ENCODE measurements at places on chromosomes 4 and X.

GRCh38 chr4:187995322-187996207 is at the start of gene ZFP42:
TSS of gene ZFP42 (plus strand) at chr4:187995771. CDS start at chr4:188002808, 7,037 bp downstream.
- DNase-seq, result no peak

DNA sequence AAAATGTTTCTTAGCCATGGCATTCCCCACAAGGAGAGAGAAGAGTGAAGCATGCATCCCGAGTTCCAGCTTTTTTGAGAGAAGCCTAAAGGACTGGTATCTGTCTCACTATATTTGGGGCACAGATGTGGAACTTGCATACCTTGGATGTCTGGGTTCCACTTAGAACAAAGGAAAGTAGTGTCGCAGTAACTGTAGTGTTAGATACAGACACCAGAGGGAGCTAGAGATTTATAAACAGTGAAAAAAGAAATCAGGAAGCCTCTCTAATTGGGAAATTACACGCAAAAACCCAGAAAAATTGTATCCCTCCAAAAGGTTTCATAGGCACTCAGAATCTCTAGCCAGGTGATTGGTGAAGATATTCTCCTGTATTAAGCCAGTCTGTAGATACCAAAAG is 34.4 kb downstream of the AGTR2 start:
- DNase-seq, result no peak

DNA sequence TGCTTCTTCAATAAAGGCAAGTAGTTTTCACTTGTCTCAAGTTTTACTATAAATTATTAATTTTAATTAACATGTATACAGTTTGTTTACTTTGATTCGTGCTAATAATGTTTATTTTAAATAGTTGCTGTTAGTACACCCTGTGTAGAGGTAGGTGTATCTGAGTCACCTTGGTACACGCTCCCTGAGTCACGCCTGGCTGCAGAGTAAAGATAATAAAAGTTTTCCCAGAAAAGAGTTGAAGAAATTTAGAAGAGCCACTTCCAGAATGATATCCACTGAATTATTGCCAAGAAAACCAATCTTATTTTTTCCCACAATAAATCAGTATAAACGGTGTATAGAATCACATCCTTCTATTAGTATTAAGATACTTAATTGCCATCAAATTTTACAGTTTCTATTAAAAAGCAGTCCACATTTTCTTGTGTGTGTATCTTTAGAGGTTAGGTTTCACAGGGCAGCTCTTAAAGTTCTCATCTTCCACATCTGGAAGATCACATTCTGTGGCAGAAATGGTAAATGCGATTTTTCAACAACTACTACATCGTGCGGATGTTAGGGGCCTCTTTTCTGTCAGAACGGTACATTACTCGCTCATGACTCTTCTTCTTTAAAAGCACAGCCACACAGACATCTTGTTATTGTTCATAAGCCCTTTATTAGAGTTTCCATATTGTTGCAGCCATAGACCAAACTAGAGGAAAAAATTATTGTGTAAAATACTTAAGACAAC is 55.4 kb downstream of the HADH start:
- DNase-seq, result no peak

DNA sequence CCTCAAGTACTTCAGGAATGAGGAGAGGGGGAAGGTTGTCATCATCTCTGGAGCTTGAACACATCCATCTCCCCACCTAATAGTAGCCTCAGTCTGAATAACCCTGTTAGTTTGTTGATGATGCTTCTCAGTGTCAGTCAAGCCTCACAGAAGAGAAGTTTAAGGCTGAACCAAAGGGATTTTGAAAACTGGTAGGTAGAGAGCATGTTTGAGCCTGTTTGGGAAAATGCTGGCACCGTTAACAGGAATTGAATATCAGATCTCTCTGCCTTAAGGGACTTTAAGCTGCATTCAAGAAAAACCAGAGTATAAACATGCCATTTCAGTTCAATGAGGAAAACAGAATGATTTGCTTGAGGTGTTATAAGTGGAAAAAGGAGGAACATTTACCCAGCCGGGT is 73.1 kb downstream of the MAPK10 start:
- DNase-seq, result no peak

GRCh38 chr4:3481113-3481531 is 18.0 kb downstream of the DOK7 start:
- no peak for DNase-seq

GRCh38 chr4:98786866-98787265 is 128.5 kb upstream of the TSPAN5 start:
- DNase-seq, result no peak

GRCh38 chr4:102473476-102473875 is 27.7 kb upstream of the NFKB1 start:
- no peak for DNase-seq

DNA sequence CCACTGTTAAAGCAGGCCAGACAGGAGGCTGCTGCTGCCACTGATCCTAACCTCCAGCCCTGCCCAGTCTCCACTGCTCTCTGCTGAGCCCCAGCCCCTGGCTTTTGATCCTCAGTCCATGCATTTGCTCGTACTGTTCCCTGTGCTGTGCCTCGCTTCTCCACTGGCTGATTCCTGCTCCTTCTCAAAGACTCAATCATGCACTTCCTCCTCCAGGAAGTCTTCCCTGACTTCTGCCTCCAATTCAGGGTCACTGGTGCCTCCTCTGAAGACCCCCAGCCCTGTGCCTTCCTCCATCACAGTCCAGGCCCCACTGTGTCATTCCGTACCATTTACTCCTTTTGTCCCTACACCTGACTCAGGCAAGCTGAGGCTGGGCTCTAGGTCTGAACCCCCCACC is 230.6 kb upstream of the PSAPL1 start:
- no peak for DNase-seq

- no peak for DNase-seq
Measured at GRCh38 chrX:40449956-40450706, 130.6 kb upstream of the ATP6AP2 start.

GRCh38 chr4:159396151-159396550 is 293.3 kb downstream of the RAPGEF2 start:
- no peak for DNase-seq

DNA sequence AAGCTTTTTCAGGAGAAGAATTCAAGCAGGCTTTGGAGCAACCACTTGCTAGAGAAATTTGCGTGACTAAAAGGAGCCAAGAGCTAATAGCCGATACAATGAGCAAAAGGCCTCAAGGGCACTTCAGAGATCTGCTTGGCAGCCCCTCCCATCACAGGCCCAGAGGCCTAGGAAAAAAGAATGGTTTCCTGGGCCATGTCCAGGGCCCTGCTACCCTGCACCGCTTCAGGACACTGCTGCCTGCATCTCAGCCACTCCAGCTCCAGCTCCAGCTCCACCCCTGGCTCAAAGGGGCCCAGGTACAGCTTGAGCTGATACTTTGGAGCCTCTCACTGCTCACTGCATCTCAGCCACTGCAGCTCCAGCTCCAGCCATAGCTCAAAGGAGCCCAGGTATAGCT is 98.9 kb downstream of the FAM13A start:
- no peak for DNase-seq

DNA sequence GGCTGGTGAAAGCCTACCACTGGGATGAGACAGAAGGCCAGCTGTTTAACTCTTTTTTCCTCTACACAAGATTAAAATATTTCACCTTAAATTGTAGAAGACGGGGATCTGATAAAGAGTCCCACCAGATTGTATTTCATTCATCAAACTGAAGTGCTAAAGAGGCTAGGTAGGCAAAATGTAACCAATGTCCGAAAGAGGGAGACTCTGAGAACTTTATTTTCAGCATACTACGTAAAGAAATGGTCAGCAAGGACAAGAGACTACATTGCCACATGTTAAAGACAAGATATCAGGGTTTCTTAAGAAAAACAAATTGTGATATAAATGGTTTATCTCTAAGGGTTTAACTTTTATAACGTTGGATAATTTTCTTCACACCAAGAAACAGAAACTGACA is 71.6 kb upstream of the INPP4B start:
- DNase-seq, result no peak

DNA sequence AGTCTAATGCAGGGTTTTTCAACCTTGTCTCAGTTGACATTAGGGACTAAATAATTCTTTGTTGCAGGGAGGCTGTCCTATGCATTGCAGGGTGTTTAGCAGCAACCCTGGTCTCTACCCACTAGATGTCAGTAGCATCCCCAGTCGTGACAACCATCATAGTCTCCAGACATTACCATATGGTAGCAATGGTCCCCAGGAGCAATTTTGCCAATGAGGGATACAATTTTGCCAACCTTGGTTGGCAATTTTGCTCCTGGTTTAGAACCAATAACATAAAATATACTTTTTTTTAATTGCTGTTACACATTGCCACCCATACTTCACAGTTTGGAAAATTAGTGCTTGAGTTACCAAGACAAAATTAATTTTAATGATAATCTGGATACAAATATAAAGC is 6.0 kb downstream of the EREG start:
- DNase-seq, result peak; percentile 40

- no peak for DNase-seq
Measured at GRCh38 chr4:176539091-176539784, 219.5 kb downstream of the SPCS3 start.

DNA sequence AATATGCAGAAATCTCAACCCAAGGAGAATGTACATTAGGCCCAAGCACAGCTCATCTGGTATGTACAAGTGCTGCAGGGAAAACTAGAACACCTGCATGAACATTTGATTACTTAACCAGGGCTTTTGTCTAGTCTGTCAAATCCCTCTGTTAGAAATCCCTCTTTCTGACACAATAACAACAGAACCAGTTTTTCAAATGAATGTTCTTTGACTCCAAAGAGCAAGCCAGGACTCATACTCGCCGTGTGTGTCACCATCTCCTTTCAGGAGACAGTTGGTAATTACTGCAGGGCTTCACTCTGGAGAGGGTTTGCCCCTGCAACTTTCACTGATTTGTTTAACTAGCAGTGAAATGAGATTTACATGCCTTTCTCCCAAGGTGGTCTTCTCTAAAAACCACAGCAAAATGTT is 143.0 kb upstream of the FAM241A start:
- DNase-seq, result no peak

GRCh38 chr4:13635286-13635799 is 7.8 kb upstream of the BOD1L1 start:
- no peak for DNase-seq

- no peak for DNase-seq
Measured at GRCh38 chrX:103565197-103565596, 20.1 kb upstream of the TCEAL4 start.

GRCh38 chr4:13647031-13647430 is 19.5 kb upstream of the BOD1L1 start:
- DNase-seq, result no peak

GRCh38 chrX:42102586-42103282 is 179.4 kb upstream of the CASK start:
- DNase-seq, result no peak

- no peak for DNase-seq
Measured at GRCh38 chr4:30882995-30883675, 163.0 kb downstream of the PCDH7 start.

- DNase-seq, result no peak
Measured at GRCh38 chr4:8540072-8540471, 40.1 kb upstream of the GPR78 start.

DNA sequence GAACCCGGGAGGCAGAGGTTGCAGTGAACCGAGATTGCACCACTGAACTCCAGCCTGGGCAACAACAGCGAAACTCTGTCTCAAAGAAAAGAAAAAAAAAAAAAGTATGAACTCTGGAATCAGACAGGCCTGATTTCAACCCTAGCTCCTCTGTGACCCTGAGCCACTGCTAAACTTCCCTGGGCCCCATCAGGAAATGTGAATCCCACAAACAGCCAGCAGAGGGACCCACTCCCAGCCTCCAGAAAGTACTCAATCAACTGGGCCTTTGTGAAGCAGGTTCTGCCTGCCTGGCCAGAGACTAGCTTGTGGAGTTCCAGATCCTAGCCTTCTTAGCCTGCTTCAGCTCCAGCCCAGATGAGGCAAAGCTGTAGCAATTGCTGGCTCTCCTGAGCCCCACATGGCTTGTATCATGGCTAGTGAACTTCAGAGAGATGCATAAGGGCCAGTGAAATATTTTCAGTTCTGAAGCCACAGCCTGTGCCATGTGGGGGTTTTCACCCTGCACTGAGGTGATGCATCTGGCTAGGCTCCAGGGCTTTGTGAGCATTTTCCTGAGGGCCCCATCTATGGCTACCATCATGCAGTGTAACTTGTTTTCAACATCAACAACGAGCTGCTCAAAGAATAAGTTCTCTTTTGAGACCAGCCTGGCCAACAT is 7.2 kb upstream of the IDS start:
- peak; percentile 74 for DNase-seq

DNA sequence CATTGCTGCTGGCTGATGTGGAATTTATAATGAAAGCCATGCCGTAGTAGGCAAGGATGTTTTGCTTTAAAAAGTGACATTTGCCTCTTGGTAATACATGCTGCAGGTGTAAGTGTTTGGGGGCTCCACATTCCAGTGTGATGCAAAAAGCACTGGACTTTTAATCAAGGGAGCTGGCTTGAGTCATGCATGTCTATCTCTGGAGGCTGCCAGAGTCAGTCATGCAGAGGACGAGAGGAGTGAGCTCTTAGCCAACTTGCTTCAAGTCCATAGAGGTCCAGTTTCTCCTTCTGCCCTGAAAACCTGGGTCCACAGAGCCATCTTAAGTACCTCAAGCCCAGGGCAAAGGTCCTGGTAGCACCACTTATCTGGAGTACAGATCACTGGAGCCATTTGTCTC is 11.6 kb upstream of the CXCL13 start:
- DNase-seq, result no peak

DNA sequence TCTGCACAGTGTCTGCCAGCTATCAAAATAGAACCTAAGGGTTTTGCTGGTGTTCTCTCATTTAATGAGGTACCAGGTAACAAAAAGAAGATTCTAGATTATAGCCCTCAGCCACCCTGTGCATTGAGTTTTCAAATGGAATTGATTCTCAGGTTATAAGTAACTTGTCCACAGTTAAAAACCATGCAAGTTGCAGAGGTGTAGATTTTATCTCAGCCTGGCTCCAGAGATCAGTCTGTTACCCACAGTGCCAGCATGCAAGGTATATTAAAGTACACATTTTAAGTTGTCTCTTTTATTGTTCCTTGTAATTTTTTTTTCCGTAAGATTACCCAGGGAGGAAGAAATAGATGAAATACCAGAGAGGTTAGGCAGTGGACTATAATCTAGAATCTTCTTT is 59.7 kb downstream of the RAPGEF2 start:
- DNase-seq, result no peak

- DNase-seq, result peak; percentile 3
Measured at GRCh38 chrX:115330498-115331168, 41.1 kb downstream of the LUZP4 start.

Measured in CD4-positive, alpha-beta T cell treated with Interleukin-10 for 1 hour (primary cell).